ENCODE measurements at places on chromosomes 5 and 9.
A peak's percentile ranks its signal among the peaks of the same experiment; 100 is the strongest.

DNA sequence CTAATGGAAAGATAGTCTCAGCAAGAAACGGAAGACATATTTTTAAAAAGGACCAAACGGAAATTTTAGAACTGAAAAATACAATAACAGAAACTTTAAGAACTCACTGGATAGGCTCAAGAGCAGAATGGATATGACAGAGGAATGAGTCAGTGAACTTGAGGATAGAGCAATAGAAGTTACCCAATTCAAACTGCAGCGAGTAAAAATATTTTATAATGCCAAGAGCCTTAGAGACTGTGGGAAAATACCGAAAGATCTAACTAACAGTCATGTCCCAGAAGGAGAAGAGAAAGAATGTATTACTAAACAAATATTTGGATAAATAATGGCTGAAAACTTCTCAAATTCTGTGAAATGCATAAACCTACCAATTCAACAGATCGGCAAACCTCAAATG is 40.8 kb downstream of the ADAMTS2 start:
- DNase-seq: peak; percentile 51

DNA sequence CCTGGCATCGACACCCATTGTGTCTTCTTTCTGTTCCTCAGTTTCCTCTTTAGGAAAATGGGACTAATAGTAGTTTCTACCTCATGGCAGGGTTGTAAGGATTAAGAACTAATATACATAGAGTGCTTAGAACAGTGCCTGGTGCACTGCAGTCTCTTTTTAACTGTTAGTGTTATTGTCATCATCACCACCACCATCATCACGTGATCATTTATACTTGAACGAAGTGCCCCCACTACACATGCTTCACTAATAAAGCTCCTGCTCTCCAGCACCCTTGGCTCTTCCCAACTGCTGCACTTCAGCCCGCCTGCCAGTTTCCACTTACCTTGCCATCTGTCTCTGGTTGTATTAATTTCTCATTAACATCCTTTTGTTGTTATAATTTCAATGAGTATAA is 35.8 kb upstream of the MAST4 start:
- no peak for DNase-seq

GRCh38 chr5:149274939-149275338 is 3.3 kb downstream of the AFAP1L1 start:
- DNase-seq: no peak

- DNase-seq: no peak
These were observed 217.7 kb downstream of the PJA2 start for GRCh38 chr5:109192027-109192426.

DNA sequence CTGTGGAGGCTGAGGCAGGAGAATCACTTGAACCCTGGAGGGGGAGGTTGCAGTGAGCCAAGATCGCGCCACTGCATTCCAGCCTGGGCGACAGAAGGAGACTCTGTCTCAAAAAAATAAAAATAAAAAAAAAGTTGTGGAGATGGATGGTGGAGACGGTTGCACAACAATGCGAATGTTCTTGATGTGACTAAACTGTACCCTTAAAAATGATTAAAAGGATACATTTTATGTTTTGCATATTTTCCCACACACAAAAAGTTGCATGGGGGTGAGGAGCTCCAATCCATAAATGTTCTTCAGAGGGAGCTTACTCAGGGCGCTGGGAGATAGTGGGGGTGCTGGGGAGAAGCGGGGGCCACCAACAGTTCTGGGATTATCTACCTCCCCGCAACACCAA is 43.8 kb upstream of the CDKN2AIPNL start:
- DNase-seq: no peak

GRCh38 chr5:39226100-39226451 is 6.7 kb upstream of the FYB1 start:
- DNase-seq: no peak

- DNase-seq: no peak
These were observed 295.3 kb upstream of the TNC start for GRCh38 chr9:115413304-115413703.

Data from fibroblast of skin of left biceps (primary cell).